Right atrium auricular region (tissue), 2 donors: ENCODE measurements at places on chromosomes 5 and 9.

DNA sequence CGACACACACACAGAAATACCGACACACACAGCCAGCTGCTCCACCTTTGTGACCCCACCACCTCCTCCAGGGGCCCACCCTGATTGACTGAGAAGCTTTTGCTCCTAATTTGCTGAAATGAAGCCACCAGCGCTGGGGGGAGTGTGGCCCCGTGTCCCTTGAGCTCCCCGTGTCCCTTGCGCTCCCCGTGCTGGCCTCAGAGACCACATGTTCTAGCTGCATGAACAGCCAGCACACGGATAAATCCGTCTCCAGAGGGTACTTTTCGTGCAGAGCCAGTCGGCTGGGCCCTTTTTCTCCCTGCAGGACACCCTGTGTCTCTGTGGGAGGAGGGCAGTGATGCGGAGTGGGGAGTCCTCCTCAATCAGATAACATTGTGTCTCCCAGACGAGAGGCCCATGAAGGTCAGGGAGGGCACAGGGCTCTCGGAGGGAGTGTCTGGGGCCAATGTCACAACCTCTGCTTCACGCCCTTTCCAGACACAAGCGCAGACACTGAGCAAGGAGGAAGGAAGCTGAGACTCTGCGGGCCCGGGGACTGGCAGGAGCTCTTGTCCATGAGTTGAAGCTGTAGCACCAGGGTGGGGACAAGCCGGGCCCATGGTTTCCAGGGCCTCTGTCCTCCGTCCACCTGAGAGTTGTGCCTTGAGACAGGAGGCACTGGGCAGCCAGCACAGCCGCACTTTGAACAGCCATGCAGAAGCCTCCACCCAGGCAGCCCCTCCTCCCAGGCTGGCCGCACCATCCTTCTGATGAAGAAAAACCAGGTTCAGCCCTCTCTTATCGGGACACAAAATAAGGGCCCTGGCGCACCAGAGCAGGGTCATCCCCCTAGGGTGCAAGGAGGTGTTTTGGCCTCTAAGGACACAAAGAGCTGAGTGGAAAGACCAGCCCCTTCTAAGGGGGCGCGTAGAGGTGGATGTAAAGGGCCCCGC is 36.4 kb upstream of the SLC6A19 start:
- DNase-seq: no peak

GRCh38 chr9:108323615-108324014 is 532.2 kb downstream of the ACTL7B start:
- no peak for DNase-seq

DNA sequence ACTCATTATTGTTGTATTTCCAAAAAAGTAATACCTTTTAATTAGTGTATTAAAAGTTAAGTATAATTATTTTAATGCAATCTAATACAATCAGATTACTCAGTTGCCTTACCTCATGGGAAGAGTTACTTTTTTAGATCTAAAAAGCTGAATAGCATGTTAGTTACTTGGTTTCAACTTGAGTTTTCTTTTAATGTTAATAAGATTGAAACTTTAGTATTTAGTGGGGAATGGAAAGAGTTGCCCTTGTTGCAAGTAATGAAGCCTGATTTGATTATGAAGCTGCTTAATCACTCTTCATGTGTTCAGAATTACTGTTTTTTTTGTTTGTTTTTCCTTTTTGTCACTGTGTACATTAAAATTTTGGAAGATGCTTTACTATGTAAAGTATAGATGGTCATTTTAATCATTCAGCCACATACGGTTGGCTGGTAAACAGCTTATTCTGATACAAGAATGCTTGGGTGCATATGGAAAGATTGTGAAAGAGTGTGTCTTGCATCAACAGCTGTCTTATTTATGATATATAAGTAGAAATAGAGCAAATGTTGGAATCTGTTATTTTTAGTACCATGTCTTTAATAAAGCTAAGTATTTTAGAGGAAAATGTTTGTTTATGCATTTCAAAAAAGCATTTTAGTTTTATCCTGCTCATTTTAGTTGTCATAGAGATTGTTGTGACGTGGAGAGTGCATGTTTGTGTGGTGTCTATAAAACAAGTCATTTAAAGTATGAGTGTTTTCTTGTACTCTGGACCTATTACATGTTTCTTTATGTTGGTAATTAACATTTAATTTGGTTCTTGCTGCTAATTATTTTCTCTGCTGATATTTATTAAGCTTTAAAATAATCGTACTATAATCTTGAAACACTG is 36.4 kb downstream of the SREK1 start:
- DNase-seq: no peak

DNA sequence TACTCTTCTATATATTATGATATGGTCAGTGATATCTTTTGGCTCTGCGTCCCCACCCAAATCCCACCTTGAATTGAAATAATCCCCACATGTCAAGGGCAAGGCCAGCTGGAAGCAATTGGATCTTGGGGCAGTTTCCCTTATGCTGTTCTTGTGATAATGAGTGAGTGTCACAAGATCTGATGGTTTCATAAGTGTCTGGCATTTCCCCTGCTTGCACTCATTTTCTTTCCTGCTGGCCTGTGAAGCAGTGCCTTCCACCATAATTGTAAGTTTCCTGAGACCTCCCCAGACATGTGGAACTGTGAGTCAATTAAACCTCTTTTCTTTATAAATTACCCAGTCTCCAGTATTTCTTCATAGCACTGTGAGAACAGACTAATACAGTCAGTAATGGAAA is 45.0 kb upstream of the TNC start:
- DNase-seq: no peak

- DNase-seq: no peak
Measured at GRCh38 chr5:10590226-10590999, 26.5 kb downstream of the ANKRD33B start.

GRCh38 chr9:89428901-89429890 is 68.7 kb downstream of the SEMA4D start:
- DNase-seq: no peak

- no peak for DNase-seq
Measured at GRCh38 chr5:60483050-60483449, 216.9 kb downstream of the DEPDC1B start.

- no peak for DNase-seq
Measured at GRCh38 chr5:6914347-6914746, 201.1 kb downstream of the TENT4A start.

DNA sequence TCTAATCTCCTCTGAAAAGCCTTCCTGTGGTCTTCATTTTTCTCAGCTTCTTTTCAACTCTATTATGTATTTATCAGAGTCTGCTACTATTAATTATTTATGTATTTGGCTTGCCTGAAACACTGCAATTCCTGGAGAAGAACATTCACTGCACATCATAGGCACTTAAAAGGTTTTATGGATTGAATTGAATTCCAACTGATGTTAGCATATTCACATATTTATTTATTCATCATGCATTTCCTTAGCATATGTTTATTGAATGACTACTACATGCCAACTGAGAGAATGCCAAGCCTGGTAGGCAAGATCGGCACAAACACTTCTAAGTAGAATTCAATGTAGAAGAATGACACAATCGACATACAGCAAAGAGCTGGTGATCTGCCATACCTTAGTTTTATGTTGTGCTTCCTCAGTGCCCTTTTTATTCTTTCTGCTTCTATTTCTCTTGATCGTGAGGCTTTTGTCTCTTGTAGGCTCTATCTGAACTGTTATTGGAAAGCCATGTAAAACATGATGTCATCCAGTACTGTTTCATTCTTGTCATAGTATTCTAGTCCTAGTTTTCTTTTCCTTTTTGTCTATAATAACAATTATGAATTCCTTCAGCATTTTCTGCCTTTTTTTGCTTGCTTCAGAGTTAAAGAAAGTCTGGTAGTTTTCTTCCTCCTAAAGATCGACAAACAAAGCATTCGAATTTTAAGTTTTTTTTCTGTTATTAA is 454.2 kb downstream of the TLE4 start:
- DNase-seq: no peak

DNA sequence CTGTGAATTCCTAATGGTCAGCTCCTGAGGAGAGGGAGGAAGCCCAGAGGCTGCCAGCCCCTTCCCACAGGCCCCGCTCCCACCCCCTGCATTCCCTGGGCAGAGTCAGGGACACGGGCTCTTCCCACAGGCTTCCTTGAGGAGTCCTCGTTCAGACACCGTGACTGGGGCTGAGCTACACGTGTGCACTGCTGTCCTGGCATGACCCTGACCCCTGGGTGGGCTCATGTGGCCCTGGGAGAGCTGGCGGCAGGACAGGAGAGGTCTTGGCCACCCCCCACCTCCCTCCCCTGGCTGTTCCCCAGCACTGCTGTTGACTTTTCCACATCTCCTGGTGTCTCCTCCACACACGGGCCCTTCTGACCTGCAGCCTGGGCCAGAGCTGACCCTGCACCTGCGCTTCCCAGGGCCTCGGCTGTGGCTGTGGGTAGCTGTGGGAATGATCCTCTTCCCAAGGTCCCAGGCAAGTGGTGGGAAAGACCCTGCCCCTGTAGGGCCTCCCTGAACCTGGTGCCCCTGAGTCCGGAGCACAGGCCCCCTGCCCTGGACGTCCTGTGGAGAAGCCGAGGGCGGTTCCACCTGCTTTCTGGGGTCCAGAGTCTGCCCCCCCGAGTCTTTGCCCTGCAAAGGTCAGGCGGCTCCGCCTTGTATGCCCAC is 56.5 kb upstream of the NKD2 start:
- no peak for DNase-seq

- no peak for DNase-seq
Measured at GRCh38 chr5:149636861-149637246, 55.6 kb downstream of the ARHGEF37 start.

- DNase-seq: no peak
Measured at GRCh38 chr5:61228229-61228628, 66.0 kb upstream of the SMIM15 start.

GRCh38 chr9:129775448-129775798 is 22.6 kb upstream of the PTGES start:
- no peak for DNase-seq

DNA sequence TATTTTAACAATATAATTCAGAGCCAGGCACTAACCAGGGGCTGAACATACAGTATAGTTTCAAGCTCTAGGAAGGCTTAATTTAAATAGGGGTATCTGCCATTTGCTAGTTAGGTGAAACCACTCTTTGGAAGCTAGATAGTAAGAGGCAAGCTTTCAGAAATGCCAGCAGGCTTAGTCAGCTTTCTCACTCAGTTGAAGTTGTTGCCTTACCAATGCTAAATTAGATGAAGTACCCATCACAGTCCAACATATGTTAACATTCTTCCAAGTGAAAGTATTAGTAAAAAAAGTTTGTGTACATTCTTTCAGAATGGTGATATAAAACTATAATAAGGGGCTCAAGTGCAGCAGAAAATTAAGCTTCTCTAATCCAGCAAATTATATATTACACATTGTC is 215.0 kb downstream of the CNTLN start:
- DNase-seq: no peak

- DNase-seq: no peak
Measured at GRCh38 chr9:82436475-82436874, 447.9 kb downstream of the SPATA31D1 start.

DNA sequence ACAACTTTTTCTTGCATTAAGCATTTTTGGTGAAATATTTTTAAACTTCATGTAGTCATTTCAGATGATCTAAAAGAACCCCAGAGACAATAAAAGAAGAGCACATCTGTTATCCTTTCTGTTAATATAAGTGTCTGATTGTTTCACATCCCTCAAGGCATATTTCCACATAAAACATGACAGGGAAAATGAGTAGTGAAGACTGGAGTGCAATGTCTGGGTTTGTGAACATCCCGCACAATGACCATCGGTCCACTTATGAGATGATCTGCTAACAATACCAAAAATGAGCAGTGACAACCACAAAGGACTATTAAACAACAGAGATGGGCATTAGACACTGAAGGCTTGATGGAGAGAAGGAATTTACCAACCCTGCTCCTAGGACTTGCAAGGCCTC is 209.1 kb downstream of the NR2F1-AS1 start:
- DNase-seq: no peak

GRCh38 chr9:76704593-76705204 is 59.5 kb upstream of the PCA3 start:
- DNase-seq: no peak

DNA sequence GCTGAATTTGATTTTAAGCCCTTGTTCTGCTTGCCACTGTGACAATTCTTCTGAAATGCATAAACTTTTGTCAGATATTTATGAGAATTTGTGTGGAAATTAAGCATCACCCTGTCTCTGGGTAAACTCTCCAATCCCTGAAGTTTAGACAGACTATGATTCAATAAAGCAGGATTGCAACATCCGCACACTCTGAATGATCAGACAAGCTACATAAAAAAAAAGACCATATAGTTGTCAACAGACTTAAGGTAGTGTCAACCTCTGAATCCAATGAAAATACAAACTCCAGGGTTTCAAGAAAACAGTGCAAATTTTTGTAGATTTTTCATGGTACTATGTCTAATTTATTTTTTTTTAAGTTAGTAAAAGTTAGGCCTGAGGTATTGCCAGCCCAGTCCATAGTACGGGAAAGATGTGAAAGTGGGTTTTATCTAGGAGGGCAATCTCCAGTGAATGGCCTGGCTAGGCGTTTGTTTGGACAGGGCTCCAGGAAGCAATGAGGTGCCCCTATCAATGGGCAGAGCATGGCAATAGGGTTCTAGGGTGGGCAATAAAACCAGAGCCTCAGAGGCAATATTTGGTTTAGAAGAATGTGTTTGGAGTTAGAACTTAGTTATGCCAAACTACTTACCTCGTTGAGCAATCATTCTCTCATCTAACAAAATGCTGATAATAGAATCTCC is 762.6 kb upstream of the SEMA6A start:
- no peak for DNase-seq

DNA sequence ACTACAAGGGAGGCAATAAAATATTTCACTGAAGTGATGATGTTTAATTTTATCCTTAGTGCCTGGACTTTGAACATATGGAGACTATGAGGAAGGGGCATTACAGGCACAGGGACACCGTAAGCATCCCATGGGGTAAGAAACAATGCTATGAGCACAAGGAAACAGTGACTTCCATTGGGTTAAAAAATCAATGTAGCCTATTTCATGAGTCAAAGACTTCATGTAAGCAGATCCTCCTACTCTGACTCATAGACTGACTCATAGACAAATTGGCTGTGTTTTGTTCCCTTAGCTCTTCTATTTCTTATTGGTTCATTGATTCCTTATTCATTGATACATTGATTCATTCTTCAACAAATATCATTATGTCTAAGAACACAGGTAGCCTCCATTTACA is 351.0 kb downstream of the PRELID2 start:
- DNase-seq: no peak
